PC-9 (cell line): ENCODE measurements at places on chromosomes 13 and 19. TPM values are rescaled to one million over a fixed set of nuclear protein-coding genes. Genes with fewer than 3 reads are reported as not detected.

The P2RY11 gene
- total RNA-seq: 23.7 and 27.4 TPM in 2 replicates

The VSIG10L gene
- 2.3 and 2.8 TPM in 2 replicates for total RNA-seq

The ATXN8OS gene
- total RNA-seq: not detected in 2 replicates

The FLT3LG gene
- 5.1 and 5.3 TPM in 2 replicates for total RNA-seq

The CERS1 gene
- total RNA-seq: 2.7 and 4.9 TPM in 2 replicates

The CATSPERD gene
- total RNA-seq: not detected in 2 replicates

The FLT1 gene
- total RNA-seq: not detected in 2 replicates
